ENCODE measurements at places on chromosomes 13 and 19.

- no peak for DNase-seq
These were observed 7.9 kb upstream of the LINGO3 start for GRCh38 chr19:2315818-2316353.

GRCh38 chr19:39592381-39592780 is 9.9 kb upstream of the LGALS13 start:
- DNase-seq = no peak

DNA sequence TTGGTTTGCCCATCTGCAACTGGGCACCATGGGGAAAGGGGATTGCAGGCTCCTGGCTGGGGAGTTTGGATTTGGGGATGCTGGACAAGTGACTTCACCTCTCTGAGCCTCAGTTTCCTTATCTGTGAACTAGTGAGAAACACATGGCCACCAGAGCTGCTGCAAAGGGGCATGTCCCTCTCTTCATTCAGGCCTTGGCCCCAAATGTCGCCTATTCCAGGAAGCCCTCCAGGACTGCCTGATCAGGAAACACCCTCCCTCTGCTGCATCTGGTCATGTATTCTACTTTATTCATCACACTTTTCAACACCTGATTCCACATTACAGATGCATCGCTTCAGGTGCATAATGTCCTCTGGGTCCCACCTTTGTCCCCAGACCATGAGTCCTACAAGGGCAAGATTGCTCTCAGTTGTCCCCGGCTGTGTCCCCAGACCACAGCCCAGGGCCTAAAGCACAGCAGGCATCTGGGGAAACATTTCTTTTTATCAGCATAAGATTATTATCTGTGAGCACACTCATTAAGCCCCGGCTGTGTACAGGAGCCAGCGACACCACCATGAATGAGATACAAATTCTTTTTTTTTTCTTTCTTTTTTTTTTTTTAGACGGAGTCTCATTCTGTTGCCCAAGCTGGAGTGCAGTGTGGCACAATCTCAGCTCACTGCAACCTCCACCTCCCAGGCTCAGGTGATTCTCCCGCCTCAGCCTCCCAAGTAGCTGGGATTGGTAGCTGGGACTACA is 37.5 kb downstream of the ARRDC2 start:
- no peak for DNase-seq

DNA sequence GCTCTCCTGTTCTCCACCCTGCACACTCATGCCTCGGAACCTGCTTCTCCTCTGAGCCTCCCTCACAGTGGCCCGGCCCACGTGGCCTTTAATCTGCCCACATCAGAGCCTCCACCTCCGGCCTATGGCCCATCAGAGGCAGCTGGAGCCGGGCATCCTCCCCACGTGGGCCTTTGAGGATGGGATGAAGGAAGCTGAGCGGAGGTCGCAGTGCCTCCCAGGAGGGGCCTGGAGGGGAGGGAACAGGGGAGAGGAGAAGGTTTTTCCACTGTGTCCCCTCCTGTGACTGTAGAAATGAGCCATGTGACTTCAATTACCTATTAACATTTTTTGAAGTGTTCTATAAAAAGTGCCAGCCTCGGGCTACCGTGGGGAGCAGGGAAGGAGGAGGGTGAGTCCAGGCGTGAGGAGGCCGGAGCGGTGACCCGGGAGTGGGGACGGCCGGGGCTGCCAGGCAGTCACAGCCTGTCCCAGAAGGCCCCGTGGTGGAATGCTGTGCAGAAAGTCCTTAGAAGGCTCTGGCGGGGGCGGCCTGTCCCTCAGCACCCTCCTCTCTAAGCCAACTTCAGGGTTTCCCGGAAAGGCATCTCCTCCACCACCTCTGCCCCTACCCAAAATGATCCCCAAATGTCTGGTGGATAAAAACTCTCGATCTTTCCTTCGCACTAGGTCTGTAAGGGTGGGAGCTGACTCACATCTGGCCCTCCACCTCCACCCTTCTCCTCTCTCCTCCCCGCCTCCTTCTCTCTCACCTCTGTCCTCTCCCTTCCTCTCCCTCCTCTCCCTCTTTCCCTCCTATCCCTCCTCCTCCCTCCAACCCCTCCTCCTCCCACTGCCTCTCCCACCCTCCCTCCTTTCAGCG is 24.8 kb upstream of the SLC1A5 start:
- DNase-seq = no peak

GRCh38 chr13:99385940-99386339 is 78.7 kb upstream of the GPR183 start:
- no peak for DNase-seq

DNA sequence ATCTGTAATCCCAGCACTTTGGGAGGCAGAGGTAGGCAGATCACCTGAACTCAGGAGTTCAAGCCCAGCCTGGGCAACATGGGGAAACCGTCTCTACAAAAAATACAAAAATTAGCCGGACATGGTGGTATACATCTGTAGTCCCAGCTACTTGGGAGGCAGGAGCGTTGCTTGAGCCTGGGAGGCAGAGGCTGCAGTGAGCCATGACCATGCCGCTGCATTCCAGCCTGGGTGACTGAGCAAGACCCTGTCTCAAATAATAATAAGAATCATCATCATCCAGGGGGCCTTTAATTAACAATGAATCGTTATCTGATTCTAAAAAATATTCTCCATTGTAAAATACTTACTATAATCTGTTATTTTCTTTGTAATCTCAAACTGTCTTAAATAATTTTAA is 283.4 kb downstream of the DACH1 start:
- DNase-seq = no peak

GRCh38 chr13:98026457-98026857 is 73.0 kb downstream of the IPO5 start:
- no peak for DNase-seq

GRCh38 chr19:30498707-30499106 is 126.5 kb downstream of the ZNF536 start:
- DNase-seq = no peak

- peak; percentile 97 for DNase-seq
These were observed 11.8 kb downstream of the PGLS start for GRCh38 chr19:17522988-17523872.

GRCh38 chr19:18417250-18418028 is 1.8 kb upstream of the SSBP4 start:
- DNase-seq = peak; percentile 67

GRCh38 chr13:49098198-49098597 is 121.9 kb upstream of the MLNR start:
- no peak for DNase-seq

DNA sequence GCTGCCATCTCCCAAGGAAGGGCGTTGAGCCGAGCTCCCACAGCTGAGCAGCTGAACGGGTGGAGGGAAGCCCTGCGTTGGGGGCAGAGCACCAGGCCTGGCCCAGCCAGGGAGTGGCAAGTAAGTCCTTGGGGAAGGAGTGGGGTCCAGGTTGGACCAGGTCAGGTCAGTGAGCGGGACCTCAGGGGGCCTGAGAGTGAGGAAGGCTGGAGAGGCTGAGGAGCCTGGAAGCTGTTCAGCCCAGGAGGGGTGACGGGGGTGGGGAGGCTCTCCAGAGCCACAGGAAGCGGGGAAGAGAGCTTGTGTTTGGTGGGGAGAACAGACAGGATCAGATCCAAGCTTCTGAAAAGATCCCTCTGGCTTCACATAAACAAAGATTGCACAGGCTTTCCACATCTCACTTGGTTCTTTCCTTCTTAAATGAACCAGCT is 55.4 kb upstream of the ATP12A start:
- no peak for DNase-seq

- no peak for DNase-seq
These were observed 5.0 kb upstream of the DNAAF3 start for GRCh38 chr19:55171440-55171839.

DNA sequence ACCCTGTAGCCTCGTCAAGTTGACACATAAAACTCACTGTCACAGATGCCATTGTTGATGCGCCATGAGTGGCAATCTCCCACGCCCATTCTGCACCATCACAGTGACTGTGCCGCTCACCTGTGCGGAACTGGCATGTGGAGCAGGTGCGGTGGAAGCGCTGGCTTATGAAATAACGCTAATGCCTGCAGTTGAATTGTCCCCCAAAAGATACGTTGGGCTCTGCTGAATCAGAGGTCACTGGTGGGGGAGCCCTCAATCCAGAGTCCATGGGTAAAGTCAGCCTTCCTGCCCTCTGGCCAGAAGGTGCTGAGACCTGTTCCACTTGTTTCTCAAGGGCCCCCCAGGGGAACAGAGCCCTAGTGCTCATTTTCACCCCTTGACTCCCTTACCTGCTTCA is 2.9 kb upstream of the ARHGEF7 start:
- DNase-seq = no peak

- no peak for DNase-seq
These were observed 28.8 kb upstream of the TMEM255B start for GRCh38 chr13:113730258-113730691.

DNA sequence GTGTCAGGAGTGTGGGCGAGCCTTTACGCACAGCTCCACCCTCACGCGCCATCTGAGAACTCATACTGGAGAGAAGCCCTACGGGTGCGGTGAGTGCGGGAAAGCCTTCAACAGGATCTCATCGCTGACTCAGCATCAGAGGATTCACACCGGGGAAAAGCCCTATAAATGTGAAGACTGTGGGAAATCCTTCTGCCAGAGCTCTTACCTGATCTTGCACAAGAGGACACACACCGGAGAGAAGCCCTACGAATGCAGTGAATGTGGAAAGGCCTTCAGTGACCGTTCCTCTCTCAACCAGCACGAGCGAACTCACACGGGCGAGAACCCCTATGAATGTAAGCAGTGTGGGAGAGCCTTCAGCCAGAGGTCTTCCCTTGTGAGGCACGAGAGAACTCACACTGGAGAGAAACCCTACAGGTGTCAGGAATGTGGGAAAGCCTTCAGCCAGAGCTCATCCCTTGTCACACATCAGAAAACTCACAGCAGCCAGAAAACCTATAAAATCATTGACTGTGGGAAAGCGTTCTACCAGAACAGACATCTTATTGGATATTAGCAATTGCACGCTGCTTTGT is 6.9 kb upstream of the ZNF555 start:
- DNase-seq = no peak

- peak; percentile 87 for DNase-seq
These were observed 360 bp downstream of the DDX39A start for GRCh38 chr19:14418856-14419105.

DNA sequence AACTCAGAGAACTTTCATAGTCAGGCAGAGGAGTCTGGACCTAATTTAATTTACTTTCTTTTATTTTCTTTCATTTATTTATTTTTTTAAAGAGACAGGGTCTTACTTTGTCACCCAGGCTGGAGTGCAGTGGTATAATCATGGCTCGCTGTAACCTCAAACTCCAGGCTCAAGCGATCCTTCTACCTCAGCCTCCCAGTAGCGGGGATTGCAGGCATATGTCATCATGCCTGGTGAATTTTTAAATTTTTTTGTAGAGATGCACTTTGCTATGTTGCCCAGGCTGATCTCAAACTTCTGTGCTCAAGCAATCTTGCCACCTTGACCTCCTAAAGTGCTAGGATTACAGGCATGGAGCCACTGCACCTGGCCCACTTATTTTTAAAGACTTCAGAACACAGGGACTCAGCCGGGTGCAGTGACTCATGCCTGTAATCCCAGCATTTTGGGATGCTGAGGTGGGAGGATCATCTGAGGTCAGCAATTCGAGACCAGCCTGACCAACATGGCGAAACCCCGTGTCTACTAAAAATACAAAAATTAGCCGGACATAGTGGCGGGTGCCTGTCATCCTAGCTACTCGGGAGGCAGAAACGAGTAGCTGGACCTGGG is 50.6 kb downstream of the KLF5 start:
- DNase-seq = no peak

GRCh38 chr13:110329798-110330461 is 22.8 kb downstream of the COL4A2 start:
- DNase-seq = no peak

GRCh38 chr19:13214036-13214730 is 64.0 kb downstream of the IER2 start:
- DNase-seq = no peak

DNA sequence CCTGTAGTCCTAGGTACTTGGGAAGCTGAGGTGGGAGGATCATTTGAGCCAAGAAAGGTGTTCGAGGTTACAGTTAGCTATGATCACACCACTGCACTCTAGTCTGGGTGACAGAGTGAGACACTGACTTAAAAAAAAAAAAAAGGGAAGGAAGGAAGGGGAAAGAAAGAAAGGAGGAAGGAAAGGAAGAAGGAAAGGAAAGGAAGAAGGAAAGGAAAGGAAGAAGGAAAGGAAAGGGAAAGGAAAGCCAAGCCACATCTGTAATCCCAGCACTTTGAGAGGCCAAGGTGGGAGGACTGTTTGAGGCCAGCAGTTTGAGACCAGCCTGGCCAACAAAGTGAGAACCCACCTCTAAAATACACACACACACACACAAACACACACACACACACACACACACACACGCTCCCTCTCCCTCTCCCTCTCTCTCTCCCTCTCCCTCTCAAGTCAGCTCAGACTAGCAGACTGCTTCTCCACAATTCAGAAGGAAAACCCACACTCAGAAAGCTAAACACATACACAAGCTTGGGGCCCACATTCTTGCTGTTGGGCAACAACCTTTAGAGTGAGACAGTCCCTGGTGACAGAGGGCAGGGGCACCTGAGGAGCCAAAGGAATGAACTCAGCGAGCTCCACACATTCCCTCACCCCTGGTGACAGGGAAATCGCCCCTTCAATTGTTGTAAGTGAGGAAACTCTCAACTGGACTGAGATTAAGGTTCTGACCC is 2.7 kb downstream of the ZNF709 start:
- DNase-seq = no peak

DNA sequence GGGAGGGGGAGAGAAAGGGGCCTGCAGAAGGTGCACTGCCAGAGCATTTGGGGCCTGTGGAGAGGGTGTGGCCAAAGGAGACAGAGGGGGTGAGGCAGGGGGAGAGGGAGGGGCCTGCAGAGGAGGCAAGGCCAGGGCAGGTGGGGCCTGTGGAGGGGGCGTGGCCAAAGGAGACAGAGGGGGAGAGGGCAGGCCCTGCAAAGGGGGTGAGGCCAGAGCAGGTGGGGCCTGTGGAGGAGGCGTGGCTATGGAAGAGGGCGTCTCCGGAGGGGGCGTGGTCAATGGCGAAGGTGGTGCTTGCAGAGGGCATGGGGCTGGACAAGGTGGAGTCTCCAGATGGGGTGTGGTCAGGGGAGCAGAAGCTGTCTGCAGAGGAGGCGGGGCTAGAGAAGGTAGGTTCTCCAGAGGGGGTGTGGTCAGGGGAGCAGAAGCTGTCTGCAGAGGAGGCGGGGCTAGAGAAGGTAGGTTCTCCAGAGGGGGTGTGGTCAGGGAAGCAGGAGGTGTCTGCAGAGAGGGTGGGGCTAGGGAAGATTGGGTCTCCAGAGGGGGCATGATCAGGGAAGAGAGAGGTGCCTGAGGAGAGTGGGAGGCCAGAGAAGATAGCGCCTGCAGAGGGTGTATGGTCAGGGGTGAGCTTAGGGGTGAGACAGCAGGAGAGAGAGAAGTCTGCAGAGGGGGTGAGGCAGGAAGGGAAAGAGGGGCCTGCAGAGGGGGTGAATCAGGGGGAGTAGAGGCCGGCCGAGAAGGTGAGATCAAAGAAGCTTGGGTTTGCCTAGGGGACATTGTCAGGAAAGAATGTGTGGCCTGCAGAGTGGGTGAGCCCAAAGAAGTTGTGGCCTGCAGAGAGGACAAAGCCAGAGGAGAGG is 3.4 kb downstream of the PRR36 start:
- DNase-seq = peak; percentile 81

Measured in DND-41 (cell line).